ENCODE measurements at places on chromosomes 5 and 9.

DNA sequence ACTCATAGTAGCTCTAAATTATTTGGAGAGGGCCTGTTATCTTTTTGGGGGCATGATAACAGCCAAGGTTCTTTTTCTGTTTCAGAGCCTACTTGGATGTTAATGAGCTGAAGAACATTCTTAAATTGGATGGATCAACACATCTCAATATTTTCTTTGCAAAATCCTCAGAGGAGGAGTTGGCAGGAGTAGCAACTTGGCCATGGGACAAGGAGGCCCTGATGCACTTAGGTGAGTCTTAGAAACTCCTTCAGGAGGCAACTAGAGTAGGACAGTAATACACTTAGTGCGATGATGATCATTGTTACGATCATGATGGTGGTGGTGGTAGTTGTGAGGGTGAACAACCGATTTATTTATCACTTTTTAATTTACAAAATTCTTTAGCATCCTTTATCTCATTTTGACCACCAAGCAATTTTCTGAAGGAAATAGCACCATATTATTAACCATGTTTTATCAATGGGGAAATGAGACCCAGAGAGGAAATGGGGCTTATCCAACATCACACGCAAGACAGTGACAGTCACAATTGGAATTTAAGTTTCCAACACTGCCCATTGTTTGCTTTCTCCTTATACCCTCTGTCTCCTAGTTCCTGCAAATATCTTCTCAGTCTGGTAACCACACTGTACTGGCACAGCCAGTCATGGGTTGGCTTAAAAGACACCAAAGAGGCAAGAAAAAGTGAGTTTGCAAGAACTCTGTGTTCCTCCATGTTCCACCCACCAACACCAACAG, 54.0 kb downstream of the PAPPA start:
- no peak for DNase-seq

- DNase-seq: no peak
Measured at GRCh38 chr5:55714749-55715148, 2.6 kb upstream of the SLC38A9 start.

- DNase-seq: no peak
Measured at GRCh38 chr5:29414681-29415080, 1778.8 kb upstream of the CDH6 start.

GRCh38 chr9:92966518-92966800, 19.1 kb downstream of the FGD3 start:
- no peak for DNase-seq

- no peak for DNase-seq
Measured at GRCh38 chr5:1833264-1834021, 32.2 kb downstream of the NDUFS6 start.

All from right renal cortex interstitium (tissue), 3 donors.